Fibroblast of skin of right quadriceps (primary cell): ENCODE measurements at places on chromosomes 3 and 15.

DNA sequence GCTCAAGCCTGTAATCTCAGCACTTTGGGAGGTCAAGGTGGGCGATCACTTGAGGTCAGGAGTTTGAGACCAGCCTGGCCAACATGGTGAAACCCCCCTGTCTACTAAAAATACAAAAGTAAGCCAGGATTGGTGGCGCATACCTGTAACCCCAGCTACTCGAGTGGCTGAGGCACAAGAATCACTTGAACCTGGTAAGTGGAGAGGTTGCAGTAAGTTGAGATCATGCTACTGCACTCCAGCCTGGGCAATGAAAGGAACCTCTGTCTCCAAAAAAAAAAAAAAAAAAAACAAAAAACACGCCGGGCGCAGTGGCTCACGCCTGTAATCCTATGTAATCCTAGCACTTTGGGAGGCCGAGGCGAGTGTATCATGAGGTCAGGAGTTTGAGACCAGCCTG lies 18.9 kb upstream of the AP4E1 start:
- DNase-seq, result no peak

GRCh38 chr15:38085931-38086568 lies 151.6 kb downstream of the TMCO5A start:
- DNase-seq, result peak; percentile 53

DNA sequence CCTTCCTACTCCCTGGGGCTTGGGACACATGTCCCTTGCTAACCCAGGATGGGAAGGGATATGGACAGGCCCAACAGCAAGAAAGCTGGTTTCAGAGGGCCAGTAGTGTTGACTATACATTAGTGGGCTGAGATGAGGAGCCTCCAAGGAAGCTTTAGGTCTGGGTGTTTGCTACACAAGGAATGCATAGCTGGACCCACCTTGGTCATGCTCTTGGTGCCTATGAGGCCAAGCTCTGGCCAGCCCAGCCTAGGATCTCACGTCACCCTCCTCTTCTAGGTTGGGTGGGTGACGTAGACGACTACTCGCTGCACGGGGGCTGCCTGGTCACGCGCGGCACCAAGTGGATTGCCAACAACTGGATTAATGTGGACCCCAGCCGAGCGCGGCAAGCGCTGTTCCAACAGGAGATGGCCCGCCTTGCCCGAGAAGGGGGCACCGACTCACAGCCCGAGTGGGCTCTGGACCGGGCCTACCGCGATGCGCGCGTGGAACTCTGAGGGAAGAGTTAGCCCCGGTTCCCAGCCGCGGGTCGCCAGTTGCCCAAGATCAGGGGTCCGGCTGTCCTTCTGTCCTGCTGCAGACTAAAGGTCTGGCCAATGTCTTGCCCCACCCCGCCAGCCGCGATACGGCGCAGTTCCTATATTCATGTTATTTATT lies 653 bp upstream of the WDR6 start:
- DNase-seq, result no peak

DNA sequence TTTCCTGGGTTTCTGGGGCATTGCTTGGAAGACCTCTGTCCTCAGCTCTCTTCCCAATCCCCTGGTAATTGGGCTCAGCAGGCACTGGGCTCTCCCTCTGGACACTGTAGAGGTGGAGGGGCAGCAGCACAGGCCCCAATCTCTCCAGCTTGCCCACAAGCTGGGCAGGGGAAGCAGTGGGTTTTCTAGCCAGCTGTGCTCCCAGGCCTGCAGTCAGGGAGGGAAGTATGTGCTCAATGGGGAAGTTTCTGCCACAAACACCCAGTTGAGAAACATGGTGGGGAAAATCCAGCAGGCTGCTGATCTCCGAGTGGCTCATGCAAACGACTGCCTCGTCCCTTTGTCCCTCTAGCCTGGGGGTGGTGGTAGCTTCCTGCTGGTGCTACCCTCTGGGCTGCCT lies 12.8 kb upstream of the RFT1 start:
- no peak for DNase-seq

DNA sequence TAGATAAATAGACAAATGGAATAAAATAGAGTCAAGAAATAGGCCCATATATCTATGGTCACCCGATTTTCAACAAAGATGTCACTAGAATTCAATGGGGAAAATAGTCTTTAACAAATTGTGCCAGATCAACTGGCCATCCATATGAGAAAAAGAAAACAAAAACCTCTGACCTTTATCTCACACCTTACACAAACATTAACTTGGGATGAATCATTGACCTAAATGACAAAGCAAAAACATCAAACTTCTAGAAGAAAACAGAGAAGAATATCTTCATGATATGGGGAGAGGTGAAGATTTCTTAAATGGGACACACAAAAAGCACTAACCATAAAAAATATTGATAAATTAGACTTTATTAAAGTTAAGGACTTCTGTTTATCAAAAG lies 31.9 kb downstream of the ITGA11 start:
- DNase-seq, result no peak

GRCh38 chr3:44045476-44046275 lies 196.0 kb upstream of the TOPAZ1 start:
- DNase-seq, result peak; percentile 11

DNA sequence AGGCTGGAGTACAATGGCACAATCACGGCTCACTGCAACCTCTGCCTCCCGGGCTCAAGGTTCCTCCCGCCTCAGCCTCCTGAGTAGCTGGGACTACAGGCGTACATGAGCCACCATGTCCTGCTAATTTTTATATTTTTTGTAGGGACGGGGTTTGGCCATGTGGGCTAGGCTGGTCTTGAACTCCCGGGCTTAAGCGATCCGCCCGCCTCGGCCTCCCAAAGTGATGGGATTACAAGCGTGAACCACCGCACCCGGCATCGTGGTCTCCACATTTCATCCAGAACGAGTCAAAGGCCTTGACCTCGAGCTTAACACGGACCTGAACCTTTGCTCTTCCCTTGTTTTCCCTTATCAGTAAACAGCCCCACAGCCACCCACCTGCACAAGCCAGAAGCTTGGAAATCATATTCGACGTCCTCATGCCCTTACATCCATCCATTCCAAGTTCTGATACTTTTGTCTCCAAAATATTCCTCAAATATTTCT lies 1.4 kb upstream of the PTPN23 start:
- DNase-seq, result no peak
